COLO829 (cell line): ENCODE measurements at places on chromosomes 16 and 17.
A peak's percentile ranks its signal among the peaks of the same experiment; 100 is the strongest.

DNA sequence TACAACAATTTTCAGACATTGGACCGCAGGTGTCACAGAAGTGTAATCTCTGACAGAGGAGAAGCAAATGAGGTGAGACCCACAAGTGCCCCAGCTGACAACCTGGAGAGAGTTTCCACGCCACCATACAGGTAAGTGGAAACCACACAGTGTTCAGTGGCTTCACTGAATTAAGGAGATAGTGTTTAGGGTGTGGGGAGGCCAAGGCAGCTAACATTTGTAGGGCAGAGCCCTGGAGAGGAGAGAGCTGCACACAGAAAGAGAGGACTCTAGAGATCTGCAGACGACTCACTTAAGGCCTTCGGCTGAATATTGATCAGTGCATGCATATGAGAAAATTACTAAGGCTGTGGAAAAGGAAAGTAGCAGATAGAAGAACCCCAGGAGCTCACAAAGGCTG lies 228.9 kb upstream of the TNRC6C start:
- no peak for DNase-seq

DNA sequence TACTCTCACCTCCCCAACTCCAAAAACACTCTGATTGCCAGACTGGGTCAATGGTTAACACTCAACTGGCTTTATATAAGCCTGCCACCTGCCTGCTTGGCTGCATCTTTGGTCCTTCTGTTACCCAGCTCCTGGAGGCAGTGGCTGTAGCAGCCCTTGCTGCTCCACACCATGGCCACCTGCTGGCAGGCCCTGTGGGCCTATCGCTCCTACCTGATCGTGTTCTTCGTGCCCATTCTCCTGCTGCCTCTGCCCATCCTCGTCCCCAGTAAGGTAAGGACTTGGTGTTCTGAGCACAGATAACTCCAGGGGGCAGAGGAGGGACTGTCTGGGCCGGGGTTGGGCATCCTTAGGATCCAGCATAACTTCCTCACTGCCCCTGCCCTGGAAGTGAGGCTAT lies at the start of gene SLC13A2:
Gene SLC13A2 (plus strand): TSS at position 103 of the 400 bp plus-strand sequence. CDS start 69 bp downstream, at position 172.
- DNase-seq, result no peak

- no peak for DNase-seq
Measured at GRCh38 chr17:42178817-42179216, 2.1 kb downstream of the KCNH4 start.

GRCh38 chr17:19727501-19728078 lies 11.2 kb upstream of the SLC47A2 start:
- DNase-seq, result peak; percentile 67

DNA sequence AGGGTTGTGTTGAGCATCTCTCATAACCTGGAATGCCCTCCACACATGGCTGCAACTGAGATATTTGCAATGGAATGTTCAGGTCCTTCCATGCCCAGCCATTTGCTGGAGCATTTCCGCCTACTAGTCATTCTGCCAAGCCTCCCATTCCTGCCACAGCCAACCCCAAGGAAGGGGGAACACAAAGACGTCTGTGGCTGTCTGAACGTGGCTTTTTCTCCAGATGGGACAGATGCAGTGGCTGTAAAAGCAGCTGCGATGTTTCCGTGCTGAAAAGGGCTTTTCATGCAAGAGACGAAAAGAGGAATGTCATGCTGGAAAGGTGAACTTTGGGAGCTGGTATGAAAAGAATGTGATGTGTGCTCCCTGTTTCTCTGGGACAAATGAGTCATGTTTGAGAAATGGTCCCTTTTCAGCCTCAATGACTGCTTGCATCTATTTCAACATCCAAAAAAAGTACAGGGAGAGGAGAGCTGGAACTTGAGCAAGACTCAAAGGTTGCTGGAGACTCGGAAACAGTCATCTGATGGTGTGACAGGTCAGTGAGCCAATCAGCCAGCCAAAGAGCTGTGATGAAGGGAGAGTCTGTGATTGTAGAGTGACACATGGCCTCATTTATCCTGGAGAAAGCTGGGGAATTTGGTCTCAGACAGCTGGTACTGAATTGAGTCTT lies 208.9 kb downstream of the SHISA9 start:
- peak; percentile 7 for DNase-seq

GRCh38 chr16:54173490-54173889 lies 113.1 kb downstream of the IRX3 start:
- DNase-seq, result no peak
